ENCODE measurements at places on chromosomes 3 and 15.

GRCh38 chr3:98325055-98325454, 28.6 kb upstream of the OR5K4 start:
- no peak for DNase-seq

DNA sequence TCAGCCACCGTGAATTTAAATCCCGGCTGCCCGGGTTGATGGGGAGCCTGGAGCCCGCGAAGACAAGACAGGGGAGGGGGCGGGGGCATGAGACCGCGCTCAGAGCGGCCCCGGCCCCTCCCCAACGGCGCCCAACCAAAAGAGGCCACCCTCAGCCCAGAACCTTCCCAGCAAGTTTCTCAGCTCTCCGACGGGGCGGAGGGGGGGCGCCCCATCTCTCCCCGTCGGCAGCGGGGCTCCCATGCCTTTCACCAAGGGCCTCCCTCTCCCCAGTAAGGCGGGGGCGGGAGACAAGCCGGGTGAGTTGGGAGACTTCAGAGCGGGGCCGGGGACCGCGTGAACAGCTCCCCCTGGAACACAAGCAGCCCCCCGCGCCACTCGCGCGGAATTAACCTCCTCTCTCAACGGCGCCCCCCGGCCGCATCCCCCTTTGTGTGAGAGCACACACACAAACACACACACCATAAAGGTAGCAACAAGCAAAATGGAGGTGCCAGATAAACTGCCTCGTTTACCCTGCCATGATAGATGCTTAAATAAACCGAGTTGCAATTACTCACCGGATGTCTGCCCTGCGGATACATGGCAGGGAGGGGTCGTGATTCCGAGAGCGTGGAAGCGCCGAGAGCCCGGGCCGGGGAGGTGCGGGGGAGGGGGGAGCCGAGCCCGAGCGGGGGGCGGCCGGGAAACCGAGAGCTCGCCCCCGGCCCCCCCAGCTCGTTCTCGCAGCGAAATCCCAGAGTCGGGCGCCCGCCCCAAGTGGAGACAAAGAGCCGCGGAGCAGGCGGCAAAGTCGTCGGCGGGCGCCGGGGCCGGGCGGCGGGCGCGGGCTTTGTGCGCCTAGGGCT, 1.3 kb downstream of the TLE3 start:
- DNase-seq, result peak; percentile 71

GRCh38 chr3:159473206-159473605, 515.4 kb upstream of the IL12A start:
- no peak for DNase-seq

DNA sequence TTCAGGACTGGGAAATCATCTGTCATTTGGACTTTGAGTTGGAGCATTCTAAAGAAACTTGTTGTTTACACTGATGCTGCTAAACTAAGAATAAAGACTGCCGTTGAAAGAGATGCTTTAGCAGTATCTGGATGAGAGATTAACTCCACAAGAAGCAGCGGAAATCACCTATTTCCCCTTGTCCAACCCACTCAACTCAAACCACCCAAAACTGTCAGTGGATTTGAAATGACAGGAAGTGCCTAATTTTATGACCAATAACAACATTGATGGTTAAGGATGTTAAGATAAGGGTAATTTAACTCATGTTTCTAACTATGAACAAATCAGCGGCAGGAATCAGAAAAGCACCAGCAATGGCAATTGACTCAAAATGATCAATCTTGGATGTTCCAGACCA, 110.8 kb upstream of the NR2F2 start:
- no peak for DNase-seq

GRCh38 chr15:68265081-68265480, 12.5 kb upstream of the FEM1B start:
- DNase-seq, result no peak

DNA sequence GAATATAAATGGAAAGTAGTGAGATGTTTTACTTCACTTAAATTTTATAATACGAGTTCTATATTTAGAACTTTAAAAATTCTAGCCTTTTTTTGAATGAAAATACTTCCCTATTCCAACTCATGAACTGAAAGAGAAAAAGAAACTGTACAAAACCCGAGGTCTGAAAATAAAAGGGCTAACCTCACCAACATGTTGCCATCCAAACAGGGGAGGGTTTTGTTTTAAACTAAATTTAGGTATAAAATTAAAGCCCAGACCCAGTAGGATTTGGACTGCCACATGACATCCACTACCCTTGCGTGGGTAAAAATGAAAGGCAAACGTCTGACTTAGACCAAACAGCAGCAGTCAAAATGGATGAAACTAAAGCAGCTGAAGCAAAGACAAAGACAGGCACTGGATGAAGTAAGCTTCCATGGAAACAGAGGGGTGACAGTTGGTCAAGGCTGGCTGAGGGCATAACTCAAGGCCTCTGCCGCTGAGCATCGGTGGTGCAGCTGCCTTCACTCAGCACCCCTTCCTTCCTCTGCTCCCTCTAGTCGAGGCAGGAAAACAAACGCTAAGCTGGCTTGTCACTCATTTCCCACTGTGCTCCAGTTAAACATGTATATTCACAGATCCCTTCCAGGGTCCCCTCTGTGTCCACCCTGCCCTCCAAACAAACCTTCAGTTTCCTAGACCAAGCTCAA, 58.1 kb downstream of the TM4SF4 start:
- DNase-seq, result no peak

- peak; percentile 94 for DNase-seq
These were observed 318.4 kb upstream of the COL8A1 start for GRCh38 chr3:99319961-99320360.

- DNase-seq, result no peak
These were observed 24.7 kb upstream of the TM4SF4 start for GRCh38 chr3:149449799-149450198.

- DNase-seq, result no peak
These were observed 9.5 kb downstream of the TADA3 start for GRCh38 chr3:9782770-9783169.

DNA sequence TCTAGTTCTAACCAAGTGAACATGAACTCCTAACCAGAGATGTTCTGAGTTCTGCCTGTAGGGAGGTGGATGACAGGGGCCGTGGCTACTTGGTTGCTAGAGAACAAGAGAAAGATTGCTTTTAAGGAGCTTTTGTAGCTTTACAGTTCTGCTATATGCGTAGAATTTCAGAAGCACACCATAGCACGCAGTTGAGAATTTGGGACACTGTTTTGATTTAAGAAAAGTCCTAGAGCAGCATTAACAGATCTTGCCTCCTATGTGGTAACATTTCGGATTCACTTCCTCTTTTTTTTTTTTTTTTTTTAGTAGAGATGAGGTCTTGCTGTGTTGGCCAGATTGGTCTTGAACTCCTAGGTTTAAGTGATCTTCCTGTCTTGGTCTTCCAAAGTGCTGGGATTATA, 181.7 kb downstream of the TCF12 start:
- DNase-seq, result no peak

DNA sequence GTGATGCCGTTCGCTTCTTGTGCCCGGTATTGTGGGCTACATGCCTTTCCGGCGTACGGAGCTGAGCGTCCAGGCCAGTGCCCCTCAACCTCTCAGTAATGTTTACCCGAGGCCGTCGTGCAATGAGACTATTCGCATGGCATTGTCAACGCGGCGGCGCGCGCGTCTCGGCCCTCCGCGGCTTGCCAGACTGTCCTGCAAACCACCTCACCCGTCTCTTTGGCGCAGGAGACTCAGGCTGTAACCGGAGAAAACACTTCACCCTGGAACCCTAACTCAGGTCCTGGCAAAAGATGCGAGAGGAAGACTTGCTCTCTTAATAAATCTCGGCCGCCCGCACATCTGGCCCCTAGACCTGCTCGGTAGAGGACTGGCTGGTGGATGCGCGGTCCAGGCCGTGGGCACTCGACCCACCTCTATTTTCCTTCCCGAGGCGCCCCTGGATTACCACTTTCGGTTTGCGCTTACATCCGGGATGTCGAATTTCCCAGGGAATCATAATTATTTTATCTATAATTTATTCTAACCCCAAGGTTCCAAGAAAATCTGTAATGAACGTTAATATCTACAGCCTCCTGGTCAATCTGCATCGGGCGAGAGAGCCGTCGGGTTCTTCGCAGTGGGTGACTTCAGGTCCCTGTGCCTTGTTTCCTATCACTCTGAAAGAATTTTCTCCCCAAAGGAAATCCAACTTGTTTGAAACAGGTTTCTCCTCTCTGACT, 71.8 kb upstream of the POLG start:
- no peak for DNase-seq

DNA sequence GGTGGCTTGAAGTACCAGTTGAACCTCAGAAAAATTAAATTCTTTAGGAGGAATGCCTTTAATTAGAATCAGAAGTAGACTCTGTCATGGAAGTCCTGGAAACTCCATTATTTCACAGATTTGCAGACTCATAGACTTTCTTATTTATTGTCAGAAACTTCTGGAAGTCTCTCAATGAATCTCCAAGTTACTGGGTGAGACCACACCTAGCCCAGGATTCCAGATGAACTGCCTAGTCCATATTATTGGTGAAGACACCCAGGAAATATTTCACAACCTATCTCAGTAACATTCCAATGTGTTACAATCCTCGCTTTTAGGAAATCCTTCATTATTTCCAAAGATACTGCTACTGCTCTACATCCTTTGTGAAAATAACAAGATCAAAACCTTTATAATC, 6.5 kb upstream of the THBS1 start:
- DNase-seq, result peak; percentile 30

DNA sequence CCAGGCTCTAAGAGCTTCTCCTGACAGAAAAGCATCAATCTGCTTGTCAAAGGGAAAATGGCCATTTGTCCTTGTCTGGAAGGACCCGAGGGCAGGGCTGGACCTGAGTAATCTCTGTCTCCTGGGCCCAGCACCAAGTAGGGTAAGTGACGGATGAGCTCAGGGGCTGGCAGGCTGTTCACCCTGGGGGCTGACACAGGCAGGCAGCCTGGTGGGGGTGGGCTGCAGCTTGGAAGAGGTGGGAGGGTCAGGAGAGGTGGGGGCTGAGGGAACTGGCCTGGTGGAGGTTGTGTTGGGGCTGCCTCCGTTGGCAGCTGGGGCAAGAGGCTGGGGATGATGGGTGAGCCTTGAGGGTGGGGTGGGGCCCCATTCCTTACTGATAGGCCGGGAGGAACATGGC, 42.3 kb upstream of the ADPGK start:
- no peak for DNase-seq

GRCh38 chr15:90062973-90063769, 39.1 kb downstream of the IDH2 start:
- no peak for DNase-seq

DNA sequence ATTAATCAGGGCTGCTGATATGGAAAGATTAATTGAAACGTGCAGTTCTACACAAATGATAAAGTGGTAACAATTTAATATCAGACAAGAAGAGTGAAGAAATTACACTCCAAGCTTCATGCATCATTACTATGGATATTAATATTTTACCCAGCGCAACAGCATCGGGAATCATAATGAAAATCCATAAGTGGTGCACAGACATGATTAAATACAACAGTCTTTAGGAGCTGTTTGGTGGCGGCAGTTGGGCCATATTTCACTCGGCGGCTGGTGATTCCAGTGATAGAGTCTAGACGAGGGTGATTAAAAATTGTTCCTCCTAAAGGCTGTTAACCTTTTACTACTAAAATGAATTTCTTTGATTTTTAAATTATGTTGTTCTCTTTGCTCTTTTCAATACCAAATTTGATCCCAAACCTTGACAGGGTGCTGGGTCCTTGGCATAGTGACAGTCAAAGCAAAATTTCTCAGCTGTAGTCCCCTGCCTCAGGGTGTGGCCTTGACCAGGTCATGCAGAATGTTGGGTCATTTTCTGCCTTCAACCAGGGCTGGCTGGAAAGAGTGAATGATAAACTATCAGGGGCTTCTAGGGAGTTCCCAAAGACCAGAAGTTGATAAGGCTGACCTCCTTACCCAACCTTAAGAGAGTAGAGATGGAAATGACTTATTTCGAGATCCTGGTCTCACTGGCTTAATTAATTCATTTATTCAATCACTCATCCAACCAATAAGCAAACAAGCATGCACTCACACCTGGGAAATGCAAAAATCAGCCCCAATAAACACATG, 392.0 kb downstream of the IL20RB start:
- DNase-seq, result no peak

GRCh38 chr3:83655083-83655482, 1303.7 kb upstream of the CADM2 start:
- no peak for DNase-seq

DNA sequence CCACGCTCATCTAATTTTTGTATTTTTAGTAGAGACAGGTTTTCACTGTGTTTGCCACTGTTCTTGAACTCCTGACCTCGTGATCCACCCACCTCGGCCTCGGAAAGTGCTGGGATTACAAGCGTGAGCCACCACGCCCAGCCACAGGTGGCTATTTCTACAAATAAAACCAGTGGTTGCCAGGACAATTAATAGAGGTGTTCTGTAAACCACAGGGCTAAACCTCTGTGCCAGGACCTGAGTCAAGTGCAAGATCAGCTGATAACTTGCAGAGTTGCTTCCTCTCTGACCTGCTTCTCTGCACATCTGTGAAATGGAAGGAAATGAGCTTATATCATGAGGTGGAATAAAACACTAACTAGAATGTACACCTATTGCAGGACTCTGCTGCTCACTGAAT, 72.8 kb downstream of the CD200R1L start:
- no peak for DNase-seq

DNA sequence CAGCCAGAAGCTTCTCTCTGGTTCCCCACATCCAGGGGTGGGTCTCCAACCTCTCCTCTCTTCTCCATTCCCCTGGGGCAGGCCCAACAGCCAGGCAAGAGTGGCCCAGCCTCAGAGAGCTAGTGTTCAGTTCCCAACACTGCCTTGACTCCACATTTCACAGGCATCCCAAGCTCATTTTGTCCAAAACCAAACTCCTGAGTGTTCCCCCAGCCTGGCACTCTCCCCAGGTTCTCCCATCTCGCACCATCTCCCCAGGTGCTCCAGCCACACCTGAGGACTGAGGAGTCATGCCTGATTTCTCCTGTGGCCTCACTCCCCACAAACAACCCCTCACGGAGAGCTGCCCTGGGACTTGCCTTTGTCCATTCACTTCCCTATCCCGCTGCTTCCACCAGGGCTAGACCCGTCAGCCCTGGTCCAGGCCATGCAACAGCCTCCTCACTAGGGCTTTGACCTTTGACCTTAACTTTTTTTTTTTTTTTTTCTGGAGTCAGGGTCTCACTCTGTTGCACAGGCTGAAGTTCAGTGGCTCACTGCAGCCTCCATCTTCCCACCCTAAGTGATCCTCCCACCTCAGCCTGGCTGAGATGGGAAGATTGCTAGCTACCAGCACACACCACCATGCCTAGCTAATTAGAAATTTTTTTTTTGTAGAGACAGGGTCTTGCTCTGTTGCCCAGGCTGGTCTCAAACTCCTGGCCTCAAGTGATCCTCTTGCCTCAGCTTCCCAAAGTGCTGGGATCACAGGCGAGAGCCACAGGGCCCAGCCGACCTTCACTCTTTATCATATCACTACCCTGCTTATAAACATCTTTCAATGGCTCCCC, 3.9 kb upstream of the CSK start:
- no peak for DNase-seq
